Uterus (tissue), 4 donors: ENCODE measurements at places on chromosomes 12 and 14.

GRCh38 chr12:78086553-78087362 lies 256.1 kb downstream of the NAV3 start:
- DNase-seq, result no peak

GRCh38 chr14:91389150-91389549 lies 28.5 kb downstream of the CCDC88C start:
- no peak for DNase-seq

GRCh38 chr14:101109981-101110728 lies 206.6 kb upstream of the RTL1 start:
- no peak for DNase-seq

GRCh38 chr12:2322554-2323120 lies 269.9 kb downstream of the CACNA1C start:
- DNase-seq, result no peak

GRCh38 chr14:22521449-22522239 lies 67.4 kb downstream of the DAD1 start:
- no peak for DNase-seq

DNA sequence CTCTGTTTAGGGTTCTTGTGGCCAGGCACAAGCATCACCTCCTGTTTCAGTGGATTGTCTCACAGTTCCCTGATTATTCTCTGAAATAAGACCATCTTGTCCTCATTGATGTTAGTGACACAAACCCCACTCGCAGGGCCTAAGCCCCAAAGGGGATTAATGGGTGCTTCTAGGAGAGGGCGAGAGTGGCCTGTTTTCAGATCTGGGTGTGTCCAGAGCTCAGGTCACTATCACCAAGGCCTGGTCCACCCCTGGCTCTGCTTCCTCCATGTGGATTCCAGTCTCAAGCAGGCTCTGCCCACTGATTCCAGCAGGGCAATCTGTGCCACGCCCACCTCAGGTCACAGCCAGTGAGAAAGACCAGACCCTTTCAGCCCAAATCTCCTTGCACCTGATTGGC lies 361.9 kb downstream of the ADGRD1 start:
- no peak for DNase-seq

DNA sequence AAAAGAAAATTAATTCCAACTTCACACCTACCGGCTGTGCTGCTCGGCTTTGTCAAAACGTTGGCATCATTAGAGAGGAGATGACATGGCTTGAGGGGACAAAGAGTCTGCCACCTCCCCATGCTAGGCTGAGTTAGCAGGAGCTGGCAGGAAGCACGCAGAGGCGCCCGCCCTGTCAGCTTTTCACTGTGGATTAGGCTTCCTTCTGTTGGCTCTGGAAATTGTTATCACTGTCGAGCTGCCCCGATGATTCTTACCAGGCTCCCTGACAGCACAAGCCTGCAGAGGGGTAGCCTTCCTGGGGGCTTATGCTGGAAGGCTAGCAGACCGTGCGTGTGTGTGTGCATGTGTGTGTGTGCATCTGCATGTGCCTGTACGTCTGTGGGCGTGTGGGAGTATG lies 490.9 kb upstream of the TBX3 start:
- DNase-seq, result no peak

GRCh38 chr12:44389896-44390295 lies 486.2 kb downstream of the NELL2 start:
- DNase-seq, result no peak

DNA sequence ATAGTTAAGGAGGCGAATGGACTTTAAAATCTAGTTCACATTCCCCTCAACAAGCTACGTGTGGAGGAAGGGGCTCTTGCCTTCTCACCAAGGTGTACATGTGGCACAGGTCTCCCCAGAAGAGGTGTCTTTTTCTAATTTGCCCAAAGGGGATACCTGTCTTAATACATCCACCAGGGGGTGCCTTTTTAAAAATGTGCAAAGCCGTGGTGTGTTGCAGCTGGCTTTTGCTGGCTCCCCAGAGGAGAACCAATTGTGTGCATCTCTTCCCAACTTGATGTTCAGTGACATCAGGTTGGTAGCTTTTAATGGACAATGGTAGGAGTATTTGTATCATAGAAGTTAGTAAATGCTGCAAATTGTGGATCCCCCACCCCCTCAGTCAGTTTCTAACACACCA lies 33.8 kb downstream of the CREBL2 start:
- DNase-seq, result no peak

DNA sequence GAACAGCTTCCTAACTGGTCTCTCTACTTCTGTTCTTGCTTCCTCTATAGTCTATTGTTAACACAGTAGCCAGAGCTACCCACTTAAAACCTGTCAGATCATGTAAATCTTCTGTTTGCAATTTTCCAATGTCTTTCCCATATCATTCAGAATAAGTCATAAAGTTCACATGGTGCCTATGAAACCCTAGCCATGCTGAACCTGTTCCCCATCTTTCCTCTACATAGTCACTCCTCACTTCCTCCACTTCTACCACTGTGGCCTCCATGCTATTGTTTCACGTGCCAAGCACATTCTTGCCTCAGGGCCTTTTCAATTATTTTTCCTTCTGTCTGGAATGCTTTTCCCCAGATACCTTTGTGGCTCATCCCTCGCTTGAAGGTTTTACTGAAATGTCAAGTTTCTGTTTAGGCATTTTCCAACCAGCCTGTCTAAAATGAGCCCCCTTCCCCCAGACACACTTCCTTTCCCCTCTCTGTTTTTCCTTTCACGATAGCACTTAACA lies 132.1 kb downstream of the DYRK2 start:
- DNase-seq, result no peak

- no peak for DNase-seq
Measured at GRCh38 chr12:26940516-26941214, 2.4 kb downstream of the FGFR1OP2 start.

GRCh38 chr12:29943683-29944082 lies 159.9 kb upstream of the TMTC1 start:
- no peak for DNase-seq

DNA sequence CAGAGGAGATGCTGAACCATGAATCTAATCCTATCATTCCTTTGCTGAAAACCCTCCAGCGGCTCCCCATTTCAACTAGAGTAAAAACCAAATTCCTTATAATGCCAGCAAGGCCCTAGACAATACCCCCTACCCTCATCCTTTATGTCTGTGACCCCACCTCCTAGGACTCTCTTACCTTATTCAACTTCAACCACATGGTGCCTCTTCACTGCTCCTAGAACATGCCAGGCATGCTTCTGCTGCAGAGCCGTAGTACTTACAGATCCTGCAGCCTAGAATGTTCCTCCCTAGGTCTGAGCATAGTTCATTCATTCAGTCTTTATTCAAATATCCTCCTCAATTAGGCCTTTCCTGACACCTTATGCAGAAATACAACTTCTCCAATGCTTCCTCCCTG lies 54.9 kb downstream of the DCAF5 start:
- DNase-seq, result no peak
